ENCODE measurements at places on chromosomes 2 and 18. TPM values are rescaled to one million over a fixed set of nuclear protein-coding genes. Genes with fewer than 3 reads are reported as not detected.

DNA sequence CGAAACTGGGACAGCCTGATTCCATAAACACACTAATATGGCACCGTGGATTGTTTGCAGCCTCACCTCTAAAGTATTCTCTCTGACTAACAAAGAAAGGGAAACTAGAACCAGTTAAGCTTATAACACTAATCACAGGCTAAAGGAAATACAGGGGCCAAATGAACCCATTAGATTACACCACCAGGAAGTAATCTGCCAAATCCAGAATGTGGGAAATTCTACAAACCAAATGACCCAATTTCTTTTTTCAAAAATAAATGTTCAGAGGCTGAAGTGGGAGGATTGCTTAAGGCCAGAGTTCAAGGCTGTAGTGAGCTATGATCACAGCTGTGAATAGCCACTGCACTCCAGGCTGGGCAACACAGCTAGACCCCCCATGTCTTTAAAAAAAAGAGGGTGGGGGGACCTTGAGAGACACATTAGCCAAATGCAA is 1.5 kb upstream of the MPPE1 start:
- DNase-seq: no peak

DNA sequence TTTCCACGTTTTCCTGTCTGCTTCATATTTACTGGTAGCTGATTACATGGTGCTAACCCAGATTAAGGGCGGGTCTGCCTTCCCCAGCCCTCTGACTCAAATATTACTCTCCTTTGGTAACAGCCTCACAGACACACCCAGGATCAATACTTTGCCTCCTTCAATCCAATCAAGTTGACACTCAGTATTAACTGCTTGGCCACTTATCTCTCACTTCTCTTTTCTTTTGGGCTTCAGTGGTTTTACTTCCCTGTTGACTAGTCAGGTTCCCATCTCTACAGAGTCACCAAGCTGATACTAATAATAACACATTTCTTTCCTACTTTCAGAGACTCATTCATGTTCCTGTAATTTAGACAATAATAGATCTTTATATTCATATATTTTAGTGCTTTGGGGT is 302.2 kb upstream of the MAP2 start:
- DNase-seq: no peak

DNA sequence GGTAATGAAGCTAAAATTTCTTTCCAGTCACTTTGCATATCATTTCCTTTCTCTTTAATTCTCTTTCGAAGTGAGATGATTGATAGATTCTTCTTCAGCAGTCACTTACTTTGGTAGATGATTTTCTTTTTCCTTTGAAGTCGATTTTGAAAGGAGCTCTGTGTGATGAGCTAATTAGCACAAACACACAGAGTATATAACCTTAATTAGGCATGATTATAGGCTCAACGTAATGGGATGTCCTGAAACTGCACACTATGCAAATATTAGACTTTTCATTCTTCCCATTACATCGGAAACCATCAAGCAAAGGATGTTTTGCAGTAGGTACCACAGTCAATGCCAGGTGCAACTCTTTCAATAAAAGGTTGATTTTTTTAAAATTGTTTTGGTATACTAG is 6.4 kb upstream of the CTLA4 start:
- DNase-seq: no peak

DNA sequence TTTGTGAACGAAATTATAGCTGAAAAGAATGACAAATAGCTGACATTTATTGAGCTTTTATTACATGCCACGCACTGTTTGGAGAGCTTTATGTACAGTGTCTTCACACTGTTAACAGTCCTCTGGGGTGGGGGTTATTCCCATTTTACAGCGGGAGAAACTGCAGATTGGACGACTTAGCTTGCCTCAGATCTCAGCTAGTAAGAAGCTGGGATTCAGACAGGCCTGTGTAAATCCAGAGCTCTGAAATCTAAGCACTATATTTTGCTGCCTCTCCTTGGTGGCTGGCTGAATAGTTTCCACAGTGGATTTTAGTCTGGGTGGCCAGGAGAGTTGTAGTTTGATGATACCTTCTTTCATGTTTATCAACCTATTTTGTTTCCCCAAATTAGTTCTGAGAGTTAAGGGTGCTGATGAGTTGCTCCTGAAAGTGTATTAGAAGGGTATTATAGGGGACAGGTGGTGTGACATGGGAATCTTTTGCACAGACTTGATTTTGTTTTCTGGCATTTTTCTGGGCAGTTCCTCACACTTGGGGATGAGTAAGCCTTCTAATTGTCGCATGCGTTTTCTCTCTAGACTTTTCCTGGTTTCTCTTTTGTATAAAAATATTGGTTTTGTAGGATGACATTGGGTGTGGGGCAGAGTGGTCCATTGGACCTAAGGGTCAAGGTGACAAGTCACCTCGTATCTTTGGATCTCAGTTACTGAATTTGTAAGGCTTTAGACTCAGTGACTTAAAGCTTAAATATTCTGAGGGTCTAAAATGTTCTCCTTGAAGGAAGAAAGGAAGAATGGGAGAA is 1.5 kb downstream of the ACSL3 start:
- no peak for DNase-seq

- no peak for DNase-seq
Observed at GRCh38 chr2:207333599-207334300, 168.0 kb upstream of the KLF7 start.

DNA sequence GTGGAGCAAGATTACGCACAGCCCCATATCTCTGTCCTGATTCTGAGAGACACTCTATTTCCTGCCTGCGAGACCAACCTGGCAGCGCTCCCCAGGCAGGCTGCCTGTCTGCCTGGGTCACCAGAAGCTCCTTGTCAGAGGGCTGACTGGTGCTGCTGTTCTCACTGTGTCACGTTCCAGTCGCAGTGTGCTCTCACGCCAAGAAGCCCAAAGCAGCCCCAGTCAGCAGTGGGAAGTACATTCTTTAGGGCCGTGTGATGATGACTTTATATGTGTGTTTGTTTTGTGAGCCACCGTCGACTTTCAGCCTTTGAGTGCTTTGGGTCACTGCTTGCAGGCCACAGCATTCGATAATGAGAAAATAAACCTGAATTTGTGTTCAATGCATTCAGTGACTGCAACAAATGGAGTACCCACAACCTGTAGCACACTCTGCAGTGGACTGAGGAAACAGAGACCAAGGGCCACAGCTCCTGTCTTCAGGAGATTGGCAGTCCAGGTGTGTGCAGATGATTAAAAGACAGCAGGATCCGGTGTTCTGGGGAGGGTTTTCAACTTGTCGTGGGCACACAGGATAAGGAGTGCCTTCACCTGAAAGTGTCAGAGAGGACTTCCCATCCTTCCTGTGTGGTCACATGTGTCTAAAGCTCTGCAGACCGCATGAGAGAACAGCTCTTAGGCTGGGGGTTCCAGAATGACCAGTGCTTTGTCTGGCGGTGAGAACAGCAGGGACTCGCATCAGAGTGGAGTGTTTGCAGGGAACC is 4.8 kb downstream of the TNFRSF11A start:
- peak; percentile 49 for DNase-seq

DNA sequence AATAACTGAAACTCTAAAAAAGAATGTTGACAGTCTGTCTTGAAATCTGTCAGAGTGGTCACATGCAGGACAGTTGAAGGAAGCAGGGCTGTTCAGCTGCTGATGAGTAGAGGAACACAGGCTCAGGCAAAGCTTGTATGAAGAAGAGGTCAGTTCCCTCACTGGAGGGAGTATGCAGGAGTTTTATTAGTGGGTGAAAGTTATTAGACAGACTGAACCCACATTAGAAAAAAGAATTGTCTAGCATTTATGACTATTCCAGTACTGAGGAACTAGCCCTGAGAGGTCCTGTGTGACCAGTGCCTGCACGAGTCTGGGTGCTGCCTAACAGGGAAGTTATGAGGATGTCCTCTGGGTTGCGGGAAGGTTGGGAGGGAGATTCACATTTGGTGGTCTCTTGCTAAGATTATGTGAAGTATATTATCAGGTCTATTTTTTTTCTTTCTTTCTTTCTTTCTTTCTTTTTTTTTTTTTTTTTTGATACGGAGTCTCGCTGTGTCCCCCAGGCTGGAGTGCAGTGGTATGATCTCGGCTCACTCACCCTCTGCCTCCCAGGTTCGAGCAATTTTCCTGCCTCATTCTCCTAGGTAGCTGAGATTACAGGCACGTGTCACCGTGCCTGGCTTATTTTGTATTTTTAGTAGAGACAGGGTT is 9.6 kb downstream of the TET3 start:
- no peak for DNase-seq

GRCh38 chr2:138078153-138078552 is 113.9 kb downstream of the HNMT start:
- no peak for DNase-seq

- DNase-seq: no peak
Observed at GRCh38 chr18:31511098-31511497, 13.1 kb downstream of the DSG2 start.

- DNase-seq: peak; percentile 59
Observed at GRCh38 chr2:209208211-209208610, 215.6 kb upstream of the MAP2 start.

DNA sequence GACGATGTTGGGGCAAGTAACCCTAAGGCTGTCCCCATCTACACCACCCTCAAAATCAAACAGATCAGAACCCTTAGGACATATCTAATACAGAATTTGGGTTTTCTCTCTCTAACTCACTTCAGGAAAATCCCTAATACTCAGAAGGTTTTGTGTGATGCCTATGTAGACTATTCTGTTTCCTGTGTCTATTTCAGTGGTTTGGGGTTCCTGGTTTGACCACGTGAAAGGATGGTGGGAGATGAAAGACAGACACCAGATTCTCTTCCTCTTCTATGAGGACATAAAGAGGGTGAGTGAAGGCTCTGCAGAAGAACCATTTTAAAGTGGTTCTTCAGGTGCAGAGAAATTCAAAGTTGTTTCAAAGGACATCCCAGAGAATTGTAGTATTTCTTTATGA is 16.3 kb downstream of the SULT1C2 start:
- DNase-seq: no peak

DNA sequence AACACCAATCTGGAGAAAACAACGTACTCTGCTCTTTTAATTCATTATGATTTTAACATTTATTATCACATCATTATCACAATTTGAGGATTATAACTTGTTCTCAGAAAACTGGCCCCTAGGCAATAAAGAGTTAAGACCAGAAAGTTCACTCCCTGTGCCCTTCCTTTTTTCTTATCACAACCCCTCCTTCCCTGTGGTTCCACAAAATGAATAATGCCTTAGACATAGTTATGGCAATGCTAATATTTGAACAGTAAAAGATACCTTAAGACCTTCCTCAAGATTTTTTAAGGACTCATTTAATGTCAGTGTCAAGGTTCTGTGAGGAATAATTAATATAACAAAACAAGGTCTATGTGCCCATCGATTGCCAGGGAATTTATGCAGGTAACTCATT is 596.2 kb downstream of the ARHGAP15 start:
- no peak for DNase-seq

DNA sequence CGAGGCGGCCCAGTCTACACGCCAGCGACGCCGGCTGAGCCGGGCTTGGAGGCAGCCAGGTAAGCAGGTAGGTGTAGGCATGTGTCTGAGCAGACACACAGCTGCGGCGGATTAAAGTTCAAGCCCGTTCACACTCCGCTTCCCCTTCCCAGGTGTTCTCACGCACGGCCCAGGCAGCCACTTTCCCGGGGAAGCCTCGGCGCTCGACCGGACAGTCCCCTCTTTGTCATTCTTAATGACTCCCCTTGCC is 367 bp downstream of the TGFA start:
- DNase-seq: no peak

- DNase-seq: no peak
Observed at GRCh38 chr2:45258311-45258710, 249.1 kb upstream of the SIX2 start.

DNA sequence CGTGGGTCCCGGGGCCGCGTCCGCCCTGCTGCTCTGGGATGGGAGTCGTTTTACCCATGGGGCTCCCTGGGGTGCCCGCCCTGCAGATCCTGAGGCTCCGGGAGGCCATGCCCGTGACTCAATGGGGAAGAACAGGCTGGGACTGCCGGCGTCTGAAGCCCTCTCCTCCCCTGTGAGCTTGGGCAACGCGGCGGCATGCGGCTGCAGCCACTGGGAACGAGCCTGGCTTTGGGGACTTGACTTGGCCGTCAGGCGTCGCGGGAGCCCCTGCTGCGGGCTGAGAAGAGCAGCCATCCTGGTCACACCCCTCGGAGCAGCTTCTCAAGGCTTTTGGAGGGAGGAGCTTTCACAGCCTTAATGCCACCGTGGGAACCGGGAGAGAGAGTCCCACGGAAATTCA is 126.9 kb upstream of the CTDP1 start:
- no peak for DNase-seq

DNA sequence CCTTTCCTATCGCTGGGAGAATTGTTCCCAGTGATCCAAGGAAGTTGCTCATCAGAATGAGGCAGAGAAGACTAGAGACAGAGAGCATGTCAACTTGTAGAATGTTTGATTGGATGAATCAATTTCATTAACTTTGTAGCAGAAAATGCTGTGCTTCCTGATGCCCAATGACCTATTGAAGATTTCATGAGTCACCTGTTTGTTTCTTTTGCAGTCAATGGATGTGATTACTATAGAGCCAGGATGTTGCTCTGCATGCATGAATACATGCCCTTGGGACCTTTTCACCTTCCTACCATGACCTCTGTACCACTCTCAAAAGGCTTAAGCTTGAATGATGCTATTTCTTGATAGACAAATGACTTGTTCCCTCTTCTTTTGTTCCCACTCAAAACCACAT is 23.3 kb downstream of the SCG2 start:
- no peak for DNase-seq

DNA sequence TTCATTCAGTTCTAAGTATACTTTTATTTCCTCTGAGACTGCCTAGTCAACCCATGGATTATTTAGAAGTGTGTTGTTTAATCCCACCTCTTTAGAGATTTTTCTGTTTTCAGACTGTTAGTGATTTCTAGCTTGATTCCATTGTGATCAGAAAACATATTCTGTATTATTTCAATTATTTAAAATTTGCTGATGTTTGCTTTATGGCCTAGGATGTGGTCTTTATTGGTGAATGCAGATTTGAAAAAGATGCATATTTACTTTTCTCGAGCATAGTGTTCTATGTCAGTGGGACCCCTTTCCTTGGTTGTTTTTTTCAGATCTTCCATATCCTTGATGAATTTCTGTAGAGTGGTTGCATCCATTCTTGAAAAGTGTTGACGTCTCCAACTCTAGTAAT is 487.2 kb upstream of the HS6ST1 start:
- no peak for DNase-seq

- DNase-seq: no peak
Observed at GRCh38 chr2:239727182-239727775, 297.9 kb downstream of the NDUFA10 start.

- DNase-seq: no peak
Observed at GRCh38 chr2:24211408-24211807, 36.6 kb downstream of the FAM228A start.

- no peak for DNase-seq
Observed at GRCh38 chr18:79396431-79397246, 909 bp downstream of the NFATC1 start.

GRCh38 chr2:36245651-36246050 is 109.9 kb upstream of the CRIM1 start:
- DNase-seq: no peak

The ELOA2 gene
- not detected for total RNA-seq

The BMP10 gene
- not detected for total RNA-seq

The MYO3B gene
- total RNA-seq: 0.11 TPM

The CAVIN2 gene
- total RNA-seq: 25.5 TPM

The HPCAL1 gene
- 89.2 TPM for total RNA-seq

The SLC4A5 gene
- 1.00 TPM for total RNA-seq

The DRC1 gene
- total RNA-seq: not detected

The SPEG gene
- total RNA-seq: 3.6 TPM
